ENCODE measurements at places on chromosomes 6 and 20.

DNA sequence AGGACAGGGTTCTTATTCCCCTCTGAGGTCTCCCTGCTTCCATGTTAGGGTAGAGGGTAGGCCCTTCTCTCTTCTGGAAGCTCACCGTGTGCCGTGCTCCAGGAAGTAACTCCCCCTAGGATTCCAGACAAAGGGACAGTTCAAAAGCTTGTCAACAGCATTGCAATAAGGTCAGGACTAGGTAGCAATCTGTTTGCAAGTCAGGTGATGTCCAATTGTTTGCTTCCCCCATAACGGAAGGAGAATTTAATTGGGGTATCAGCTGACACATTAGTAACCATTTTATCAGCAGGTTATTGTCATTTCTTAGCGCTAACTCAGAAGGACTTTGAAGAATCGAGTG lies 41.9 kb downstream of the SYNJ2 start:
- DNase-seq = no peak

DNA sequence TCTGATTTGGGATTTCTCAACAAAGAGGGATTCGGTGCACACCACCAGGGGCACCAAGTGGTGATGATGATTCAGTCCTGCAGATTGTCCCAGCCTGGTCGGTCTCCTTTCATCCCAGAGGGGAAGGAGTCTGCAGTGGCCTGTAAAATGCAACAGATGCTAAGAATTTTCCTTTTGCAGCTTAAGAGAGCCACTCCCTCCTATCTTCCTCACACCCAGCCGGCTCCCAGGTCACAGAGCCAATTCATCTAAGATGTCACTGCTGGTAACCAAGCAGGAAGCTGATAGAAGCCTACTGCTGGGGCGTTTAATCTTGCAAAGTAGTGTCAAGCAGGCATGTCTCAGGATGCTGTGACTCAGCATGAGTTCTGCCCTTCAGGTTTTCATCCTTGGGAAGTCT lies 203.8 kb upstream of the LRFN2 start:
- no peak for DNase-seq

DNA sequence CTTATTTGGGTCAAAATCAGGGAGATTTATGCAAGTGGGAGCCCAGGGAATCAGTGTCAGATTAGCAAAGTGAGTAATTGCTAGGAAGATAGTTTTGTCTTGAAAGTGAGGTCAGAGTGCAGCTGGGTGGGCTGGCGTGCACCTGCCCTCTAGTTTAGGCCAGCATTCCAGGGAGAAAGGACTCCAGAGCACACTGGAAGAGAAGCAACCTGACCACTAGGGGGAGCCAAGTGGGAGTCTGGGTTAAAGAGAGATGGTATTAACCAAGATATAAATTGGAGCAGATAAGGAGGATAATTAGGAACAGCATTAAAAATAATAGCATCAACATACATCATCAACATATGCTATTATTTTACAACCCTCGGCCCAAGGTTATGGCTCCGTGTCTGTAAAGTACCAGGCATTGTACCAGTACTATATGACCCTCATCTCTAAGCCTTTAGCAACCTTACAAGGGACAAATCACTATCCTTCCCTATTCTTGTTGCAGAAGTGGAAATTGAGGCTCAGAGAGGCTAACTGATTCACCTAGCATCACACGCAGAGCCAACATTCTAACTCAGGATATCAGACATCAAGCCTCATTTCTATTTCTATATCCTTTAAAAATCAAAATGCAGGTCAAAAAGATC lies 57.8 kb downstream of the SLC2A10 start:
- no peak for DNase-seq

DNA sequence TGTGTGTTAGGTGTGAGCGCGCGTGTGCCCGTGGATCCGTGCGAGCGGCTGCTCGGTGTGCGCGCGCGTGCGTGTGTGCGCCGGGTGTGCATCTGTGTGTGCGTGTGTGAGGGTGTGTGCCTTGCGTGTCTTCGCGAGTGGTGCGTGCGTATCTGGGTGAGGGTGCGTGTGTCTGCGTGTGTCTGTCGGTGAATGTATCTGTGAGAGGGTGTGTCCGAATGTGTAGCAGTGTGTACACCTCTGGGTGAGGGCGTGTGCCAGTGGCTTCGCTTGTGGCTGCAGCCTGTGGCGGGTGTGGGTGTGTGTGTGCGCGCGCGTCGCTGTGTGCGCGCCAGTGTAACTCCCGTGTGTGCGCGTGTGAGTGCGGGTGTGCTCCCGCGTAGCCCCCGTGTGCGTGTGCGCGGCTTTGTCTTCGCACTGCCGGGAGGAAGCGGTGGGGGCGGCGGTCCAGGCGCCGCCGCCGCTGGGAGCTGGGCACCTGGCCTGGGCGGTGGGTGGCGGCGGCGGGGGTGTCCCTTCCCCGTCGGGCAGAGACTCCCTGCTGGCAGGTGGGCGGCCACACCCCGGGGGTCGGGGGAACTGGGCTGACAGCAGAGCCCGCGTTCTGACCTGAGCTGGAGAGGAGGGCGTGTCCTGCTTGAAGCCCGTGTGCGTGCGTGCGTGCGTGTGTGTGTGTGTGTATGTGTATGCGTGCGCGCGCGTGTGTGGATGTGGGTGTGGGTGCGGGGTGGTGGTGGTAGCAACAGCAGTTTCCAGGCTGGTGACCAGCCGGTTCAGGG lies 61.3 kb upstream of the EPB41L1 start:
- DNase-seq = peak; percentile 41

DNA sequence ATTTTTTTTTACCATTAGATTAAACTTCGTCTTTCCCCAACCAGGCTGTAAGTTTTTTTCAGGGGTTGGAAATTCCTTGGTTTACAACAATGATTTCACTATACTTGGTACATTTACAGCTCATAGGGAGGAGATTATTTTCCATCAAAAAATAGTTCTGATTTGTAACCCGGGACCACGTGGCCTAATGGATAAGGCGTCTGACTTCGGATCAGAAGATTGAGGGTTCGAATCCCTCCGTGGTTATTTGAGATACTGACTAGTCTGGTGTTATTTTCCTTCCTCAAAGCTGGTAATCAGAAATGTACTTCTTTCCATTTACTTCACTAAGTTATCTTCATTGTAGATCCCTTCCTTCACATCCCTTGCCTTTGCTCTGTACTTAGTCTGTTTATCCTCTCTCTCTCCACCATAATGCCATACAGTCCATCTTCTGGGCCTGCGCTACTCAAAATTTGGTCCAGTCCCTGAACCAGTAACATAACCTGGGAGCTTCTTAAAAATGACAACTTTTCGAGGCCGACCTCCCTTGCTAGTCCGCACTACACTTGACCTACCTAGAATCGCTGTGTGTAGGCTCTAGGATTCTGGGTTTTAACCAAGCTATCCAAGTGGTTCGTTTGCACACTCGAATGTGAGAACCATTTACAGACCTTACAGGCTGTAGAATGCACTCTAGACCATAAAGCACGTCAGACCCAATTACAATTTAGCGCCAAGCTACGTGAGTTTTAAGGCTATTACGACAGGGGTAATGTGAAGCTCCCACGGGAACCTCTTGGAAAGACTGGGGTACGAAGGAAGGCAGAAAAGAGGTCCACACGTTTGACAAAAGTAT lies 42.1 kb upstream of the BTN3A2 start:
- DNase-seq = peak; percentile 94

GRCh38 chr6:167476844-167477595 lies 152.1 kb downstream of the TTLL2 start:
- DNase-seq = no peak

DNA sequence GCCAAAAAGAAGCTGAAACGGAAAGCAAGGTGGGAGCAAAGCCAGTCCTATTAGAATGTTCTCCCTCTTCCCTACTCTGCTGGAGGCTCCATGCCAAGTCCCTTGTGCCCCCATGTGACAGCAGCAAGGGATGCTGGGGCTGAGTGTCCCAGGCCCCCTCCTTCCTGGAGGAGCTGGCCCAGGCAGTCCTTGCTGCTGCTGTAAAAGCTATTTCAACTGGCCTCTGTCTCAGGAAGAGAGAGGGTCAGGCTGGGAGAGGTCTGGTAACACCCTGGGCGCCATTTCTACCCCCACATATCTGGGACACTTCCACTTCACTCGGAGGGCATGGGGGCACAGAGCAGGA lies 25.0 kb downstream of the TTBK1 start:
- no peak for DNase-seq

DNA sequence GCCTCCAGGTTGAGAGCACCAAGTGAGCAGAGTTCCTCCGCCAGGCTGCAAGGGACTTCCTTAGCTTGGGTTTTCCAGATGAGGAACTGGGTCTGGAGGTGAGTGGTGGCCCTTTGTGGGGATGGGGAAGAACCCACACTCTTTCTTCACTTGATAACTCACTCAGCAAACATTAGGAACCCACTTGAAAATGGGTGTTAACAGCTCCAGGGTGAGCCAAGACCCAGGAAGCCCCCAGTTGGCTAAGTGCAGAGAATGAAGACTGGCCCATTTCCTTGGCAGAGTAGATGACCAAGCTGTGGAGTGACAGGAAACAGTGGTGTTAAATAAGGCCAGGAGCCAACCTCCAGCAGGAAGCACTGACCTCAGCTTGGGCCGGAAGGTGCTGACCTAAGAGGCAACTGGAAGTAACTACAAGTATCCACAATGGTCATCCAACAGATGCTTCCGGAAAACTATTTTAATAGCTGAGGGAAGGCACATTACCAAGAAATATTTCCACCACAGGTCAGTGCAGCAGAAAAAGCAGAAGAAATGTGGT lies 22.7 kb downstream of the MRPL14 start:
- DNase-seq = no peak

- peak; percentile 18 for DNase-seq
These were observed 703 bp downstream of the EPHA7 start for GRCh38 chr6:93418408-93419303.

Measured in brain microvascular endothelial cell (primary cell).